Heart left ventricle (tissue), 16 donors: ENCODE measurements at places on chromosomes 6 and 20. TPM values are rescaled to one million over a fixed set of nuclear protein-coding genes. Genes with fewer than 3 reads are reported as not detected.
A peak's percentile ranks its signal among the peaks of the same experiment; 100 is the strongest.

DNA sequence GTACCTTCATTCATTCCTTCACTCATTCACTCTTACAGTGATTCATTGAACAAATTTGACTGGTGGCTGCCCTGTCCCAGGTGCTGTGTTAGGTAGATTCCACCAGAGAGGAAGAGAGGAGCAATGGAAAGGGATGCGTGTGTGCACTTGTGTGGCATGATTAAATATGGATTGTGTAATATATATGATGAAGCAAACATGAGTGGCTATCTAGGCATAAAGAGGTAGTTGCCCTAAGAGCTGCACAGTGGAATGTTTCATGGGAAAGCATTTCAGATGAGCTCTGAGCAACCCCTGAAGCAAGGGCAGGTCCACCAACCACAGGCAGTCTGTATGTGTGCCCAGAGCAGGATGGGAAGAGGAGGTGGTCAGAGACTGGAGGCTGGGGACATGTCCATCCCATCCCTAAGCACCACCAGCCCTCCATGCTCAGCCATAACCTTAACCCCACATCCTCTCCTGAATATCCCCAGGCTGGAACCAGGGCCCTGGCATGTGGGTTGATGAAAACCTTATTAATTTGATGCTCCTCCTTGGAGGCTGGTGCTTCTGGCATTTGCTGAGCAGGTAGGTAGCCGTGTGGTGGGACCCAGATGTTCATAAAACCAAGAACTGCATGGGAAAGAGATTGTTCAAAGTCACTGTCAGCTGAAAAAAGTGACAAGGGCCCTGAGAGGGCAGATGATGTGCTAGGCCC, 226.2 kb downstream of the SYNDIG1 start:
- DNase-seq = peak; percentile 31
- no peak overlapping the region for H3K4me3 ChIP-seq
- H3K27me3 ChIP-seq = no peaks in the 10 kb centered on the region
- H3K27ac ChIP-seq = no peak overlapping the region

PRL gene
- total RNA-seq = not detected

GRCh38 chr6:154261688-154262397, 94.8 kb downstream of the IPCEF1 start:
- H3K4me3 ChIP-seq = no peak overlapping the region
- DNase-seq = no peak
- no peaks in the 10 kb centered on the region for H3K27me3 ChIP-seq
- H3K36me3 ChIP-seq = no peaks in the 10 kb centered on the region

TRIM15 gene
- total RNA-seq = not detected

TRIM31 gene
- not detected for total RNA-seq

DNA sequence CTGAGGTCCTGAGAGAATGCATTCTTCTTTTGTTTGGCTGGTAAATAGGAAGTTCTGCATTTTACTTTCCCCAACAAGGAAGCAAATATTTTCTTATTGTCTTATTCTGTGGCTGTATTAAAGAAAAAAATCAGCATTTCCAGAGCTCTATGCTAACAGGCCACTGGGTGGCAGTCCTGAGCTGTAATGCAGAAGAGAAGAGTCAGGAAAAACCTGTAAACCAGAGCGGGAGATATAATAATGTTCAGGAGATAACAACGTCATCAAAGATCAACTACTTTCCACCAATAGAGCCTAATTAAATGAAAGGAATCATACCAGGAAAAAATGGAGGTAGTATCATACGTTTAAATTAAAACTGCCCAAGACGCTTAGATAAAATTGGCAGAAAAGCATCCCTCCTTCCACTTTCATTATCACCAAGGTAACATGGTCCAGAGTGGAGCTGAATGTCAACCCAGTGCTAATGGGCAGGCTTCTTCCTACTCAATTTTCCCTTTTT, 55.6 kb upstream of the CARMIL1 start:
- no peaks in the 10 kb centered on the region for H3K36me3 ChIP-seq
- H3K27me3 ChIP-seq = no peaks in the 10 kb centered on the region
- peaks cover 25% of the 10 kb centered on the region for H3K4me1 ChIP-seq
- peak; percentile 50 for DNase-seq
- peak overlapping the region; percentile 39 for H3K4me3 ChIP-seq
- no peak overlapping the region for H3K27ac ChIP-seq

GRCh38 chr20:63416631-63417030, 55.5 kb upstream of the CHRNA4 start:
- H3K4me3 ChIP-seq = no peak overlapping the region
- peaks cover 80% of the 10 kb centered on the region for H3K27me3 ChIP-seq
- H3K4me1 ChIP-seq = no peaks in the 10 kb centered on the region
- no peaks in the 10 kb centered on the region for H3K36me3 ChIP-seq

- no peak overlapping the region for H3K27ac ChIP-seq
- H3K27me3 ChIP-seq = peaks cover 60% of the 10 kb centered on the region
- no peak for DNase-seq
- H3K4me3 ChIP-seq = no peak overlapping the region
- peaks cover 11% of the 10 kb centered on the region for H3K4me1 ChIP-seq
- peaks cover under 1% of the 10 kb centered on the region for H3K36me3 ChIP-seq
Observed at GRCh38 chr6:44294832-44295791, 18.0 kb downstream of the AARS2 start.

- DNase-seq = no peak
- H3K4me3 ChIP-seq = no peak overlapping the region
- no peak overlapping the region for H3K27ac ChIP-seq
- no peaks in the 10 kb centered on the region for H3K27me3 ChIP-seq
- no peaks in the 10 kb centered on the region for H3K36me3 ChIP-seq
- no peaks in the 10 kb centered on the region for H3K4me1 ChIP-seq
Observed at GRCh38 chr6:151618717-151619116, 124.9 kb downstream of the CCDC170 start.

HLA-DQB1 gene
- total RNA-seq = 0.38 TPM

PGC gene
- total RNA-seq = not detected

GRCh38 chr6:170089963-170090362, 200.9 kb downstream of the DLL1 start:
- DNase-seq = no peak
- no peaks in the 10 kb centered on the region for H3K27me3 ChIP-seq
- no peak overlapping the region for H3K4me3 ChIP-seq
- H3K27ac ChIP-seq = no peak overlapping the region

DNA sequence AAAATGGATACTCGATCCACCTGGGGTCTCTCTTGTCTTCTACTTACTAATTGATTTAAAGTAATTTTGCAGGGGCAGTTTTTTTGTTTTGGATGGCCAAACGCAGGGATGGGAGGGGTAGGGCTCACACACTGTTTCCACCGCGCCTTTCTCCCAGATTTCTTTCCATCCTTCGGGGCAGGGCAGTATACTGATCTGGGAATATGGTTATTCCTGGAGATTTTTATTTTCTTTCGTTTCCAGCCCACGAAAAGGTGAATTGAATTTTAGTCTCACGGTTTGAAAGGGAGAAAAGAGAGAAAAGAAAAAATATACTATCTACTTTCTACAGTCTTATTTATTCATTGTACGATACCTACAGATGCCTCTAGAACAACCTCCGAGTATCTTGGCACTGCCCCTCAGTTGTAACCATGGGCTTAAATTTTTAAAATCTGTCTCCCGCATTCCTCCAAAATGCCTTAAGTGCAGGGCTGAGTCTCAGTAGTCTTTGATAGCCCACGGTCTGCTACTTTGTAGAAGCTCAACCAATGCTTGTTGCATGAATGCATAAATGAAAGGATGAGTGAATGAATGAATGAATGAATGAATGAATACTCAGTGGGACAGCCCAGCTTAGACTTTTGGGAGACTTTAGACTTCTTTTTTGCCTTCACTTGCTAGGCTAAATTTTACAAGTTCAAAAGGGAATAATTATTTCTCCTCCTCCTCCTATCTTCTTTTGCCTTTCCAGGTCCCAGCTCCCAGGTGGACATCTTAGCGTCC, 18.1 kb upstream of the TRIM27 start:
- H3K27ac ChIP-seq = peak overlapping the region; percentile 85
- no peak for DNase-seq
- peak overlapping the region; percentile 43 for H3K4me3 ChIP-seq
- no peaks in the 10 kb centered on the region for H3K36me3 ChIP-seq
- H3K4me1 ChIP-seq = peaks cover 5% of the 10 kb centered on the region

DNA sequence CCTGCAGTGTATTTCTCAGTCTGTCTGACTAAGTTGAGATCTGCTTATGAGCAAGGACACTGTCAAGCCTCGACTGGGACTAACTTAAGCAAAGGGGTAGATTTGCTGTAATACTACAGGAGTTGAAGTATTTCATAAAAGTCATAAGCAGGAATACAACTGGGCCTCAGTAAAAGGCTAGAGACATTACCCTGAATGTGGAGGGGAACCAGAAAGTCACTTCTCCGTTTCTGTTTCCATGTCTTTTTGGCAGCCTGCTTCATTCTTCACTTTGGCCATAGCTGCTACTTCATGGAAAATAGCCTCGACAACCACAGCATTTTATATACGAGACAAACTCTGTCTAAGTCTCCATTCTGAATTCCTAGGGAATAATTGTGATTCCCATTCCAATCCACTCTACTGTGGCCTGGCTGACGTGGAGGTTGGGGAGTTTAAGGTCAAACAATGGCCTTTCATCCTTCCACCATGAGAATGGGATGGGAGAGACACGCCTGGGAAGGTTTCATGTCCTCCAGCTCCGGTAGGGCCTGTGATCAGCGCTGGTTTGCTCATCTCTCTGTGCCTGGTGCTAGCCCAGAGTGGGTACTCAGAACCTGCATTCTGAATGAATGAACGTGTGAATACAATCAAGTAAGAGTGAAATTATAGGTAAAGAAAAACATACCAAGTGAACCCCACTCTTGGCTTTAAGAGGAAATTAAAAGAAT, 37.1 kb upstream of the DUSP22 start:
- H3K36me3 ChIP-seq = no peaks in the 10 kb centered on the region
- DNase-seq = no peak
- no peak overlapping the region for H3K4me3 ChIP-seq

CST2 gene
- not detected for total RNA-seq

DNA sequence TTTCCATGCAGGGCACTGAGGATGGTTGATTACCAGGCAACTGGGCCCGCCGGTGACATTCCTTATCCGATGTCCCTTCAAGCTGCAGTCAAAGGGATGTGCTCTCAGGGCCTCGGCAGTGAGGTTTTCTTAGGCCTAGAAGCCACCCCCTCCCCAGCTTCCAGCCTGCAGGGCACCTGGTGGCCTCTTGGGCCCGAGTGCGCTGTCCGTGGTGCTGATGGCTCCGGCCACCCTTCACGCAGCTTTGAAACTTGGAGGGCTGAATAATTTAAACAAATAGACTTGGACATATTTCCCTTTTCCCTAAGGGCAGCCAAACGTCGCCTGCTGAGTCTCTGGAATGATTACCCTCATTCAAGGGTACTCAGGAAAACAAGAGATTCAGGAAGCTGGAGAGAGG, 8.9 kb upstream of the MLN start:
- H3K4me3 ChIP-seq = no peak overlapping the region
- peaks cover 9% of the 10 kb centered on the region for H3K4me1 ChIP-seq
- no peak overlapping the region for H3K27ac ChIP-seq

DNA sequence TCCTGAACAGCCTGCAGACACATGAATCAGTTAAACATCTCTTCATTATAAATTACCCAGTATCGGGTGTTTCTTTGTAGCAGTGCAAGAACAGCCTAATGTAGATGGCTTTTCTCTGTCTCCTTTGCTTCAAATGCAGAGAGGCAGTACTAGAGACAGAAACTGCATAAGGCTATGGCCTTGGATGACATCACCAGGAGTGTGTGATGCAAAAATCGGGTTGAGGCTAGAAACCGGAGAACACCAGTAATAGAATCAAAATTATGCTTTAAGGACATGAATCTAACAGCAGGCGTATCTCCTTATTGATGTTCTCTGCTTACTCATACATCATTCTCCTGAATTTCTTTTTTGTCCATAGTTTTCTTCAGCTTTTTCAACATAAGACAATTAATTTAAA, 49.3 kb upstream of the FLRT3 start:
- H3K27ac ChIP-seq = no peak overlapping the region
- DNase-seq = no peak
- H3K27me3 ChIP-seq = no peaks in the 10 kb centered on the region
- H3K36me3 ChIP-seq = no peaks in the 10 kb centered on the region
- H3K4me1 ChIP-seq = no peaks in the 10 kb centered on the region

CST4 gene
- not detected for total RNA-seq

DNA sequence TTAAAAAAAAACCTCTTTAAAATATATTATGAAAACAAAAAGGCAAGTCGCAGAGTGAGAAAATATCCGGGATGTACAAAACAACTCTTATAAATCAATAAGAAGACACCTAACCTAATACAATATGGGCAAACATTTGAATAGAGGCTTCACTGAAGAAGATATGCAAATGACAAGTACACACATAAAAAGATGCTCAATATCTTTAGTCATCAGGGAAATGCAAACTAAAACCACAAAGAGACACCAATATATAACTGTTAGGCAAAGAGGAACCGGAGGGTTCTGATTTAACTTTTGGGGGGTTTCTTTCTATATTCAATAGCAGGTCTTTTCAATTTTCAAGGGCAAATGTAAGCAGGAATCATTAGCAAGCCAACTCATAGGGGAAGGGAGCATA, 480.7 kb upstream of the SPTLC3 start:
- no peaks in the 10 kb centered on the region for H3K27me3 ChIP-seq
- DNase-seq = no peak
- H3K27ac ChIP-seq = no peak overlapping the region
- H3K4me3 ChIP-seq = no peak overlapping the region

DNA sequence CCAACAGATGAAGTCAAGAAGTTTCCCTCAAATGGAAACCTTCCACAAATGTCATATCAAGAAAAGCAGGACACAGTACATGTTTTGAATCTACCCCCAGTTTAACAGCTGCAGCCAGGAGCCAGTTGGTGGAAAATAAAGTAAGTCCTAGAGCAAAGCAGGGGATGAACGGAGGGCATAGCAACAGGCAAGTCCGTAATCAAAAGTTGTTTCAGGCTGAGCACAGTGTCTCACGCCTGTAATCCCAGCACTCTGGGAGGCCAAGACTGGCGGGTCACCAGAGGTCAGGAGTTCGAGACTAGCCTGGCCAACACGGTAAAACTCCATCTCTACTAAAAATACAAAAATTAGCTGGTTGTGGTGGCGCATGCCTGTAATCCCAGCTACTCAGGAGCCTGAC, 2.4 kb upstream of the SALL4 start:
- no peak for DNase-seq
- H3K36me3 ChIP-seq = no peaks in the 10 kb centered on the region
- no peak overlapping the region for H3K4me3 ChIP-seq
- H3K4me1 ChIP-seq = peaks cover 16% of the 10 kb centered on the region
- H3K27me3 ChIP-seq = peaks cover 14% of the 10 kb centered on the region
- H3K27ac ChIP-seq = no peak overlapping the region

GRCh38 chr6:132272776-132273175, 128.5 kb downstream of the MOXD1 start:
- no peaks in the 10 kb centered on the region for H3K36me3 ChIP-seq

DNA sequence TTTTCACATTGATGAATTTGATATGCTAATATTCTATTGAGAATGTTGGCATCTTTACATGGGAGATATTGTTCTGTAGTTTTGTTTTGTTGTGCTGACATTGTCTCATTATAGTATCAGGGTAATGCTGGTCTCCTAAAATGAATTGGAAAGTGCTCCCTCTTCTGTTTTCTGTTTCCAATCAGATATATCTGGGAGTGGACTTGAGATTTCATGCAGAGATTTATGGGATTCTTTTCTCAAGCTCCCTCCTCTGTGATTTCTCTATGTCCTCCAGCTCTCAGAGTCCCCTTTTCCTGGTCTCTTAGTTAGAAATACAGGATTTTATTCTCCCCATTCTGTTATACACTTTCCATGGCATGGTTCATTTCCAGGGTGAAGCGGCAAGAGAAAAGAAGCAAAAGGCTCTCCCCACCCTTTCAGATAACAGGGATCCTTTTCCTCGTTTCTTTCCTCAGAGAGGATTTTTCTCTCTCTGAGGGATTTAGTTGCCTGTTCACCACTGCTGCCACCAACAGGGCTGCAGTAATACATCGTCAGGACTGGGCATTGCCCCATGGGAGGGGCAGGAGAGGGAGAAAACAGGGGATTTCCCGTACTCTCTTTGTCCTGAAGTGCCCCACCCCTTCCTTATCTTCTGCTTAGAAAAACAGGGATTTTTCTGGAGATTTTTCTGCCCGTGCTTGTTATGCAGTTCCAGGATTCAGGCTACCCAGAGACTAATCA, 59.3 kb upstream of the STMND1 start:
- no peak overlapping the region for H3K4me3 ChIP-seq
- H3K4me1 ChIP-seq = peaks cover 6% of the 10 kb centered on the region

PPT2 gene
- 22.7 TPM for total RNA-seq
